Fibroblast of skin of left biceps (primary cell): ENCODE measurements at places on chromosomes 1 and 21.

DNA sequence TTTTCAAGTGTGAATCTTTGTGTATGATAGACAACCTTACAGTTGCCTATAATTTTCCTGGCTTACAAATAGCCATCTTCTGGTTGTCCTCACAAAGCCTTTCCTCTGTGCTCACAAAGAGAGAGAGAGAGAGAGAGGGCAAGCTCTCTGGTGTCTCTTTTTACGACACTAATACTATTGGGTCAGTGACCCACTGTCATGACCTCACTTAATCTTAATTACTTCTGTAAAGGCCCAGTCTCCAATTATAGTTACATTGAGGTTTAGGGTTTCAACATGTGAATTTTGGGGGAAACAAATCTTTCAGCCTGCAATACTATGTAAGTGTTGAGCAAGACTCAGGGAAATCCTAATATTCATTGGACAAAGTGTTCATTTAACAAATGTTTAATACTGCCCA, 167.4 kb upstream of the COL11A1 start:
- no peak for DNase-seq

DNA sequence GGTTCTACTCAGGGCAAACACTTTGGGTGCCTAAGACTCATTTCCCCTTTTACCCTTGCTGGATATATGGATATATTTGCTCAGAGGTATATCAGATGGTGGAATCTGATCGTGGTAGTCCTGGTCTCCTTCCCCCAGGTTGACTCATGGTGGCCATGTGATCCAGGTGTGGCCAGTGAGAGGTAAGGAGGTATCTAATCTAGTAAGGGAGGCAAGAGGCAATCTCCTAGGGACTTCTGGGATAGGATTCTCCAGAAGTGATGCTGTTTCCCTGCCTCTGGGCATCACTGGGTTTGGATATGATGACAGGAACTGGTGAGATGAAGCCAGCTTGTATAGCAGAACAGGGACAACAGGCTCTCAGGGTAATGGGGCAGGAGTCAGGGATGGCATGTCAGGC, 8.5 kb upstream of the DENND2D start:
- no peak for DNase-seq

DNA sequence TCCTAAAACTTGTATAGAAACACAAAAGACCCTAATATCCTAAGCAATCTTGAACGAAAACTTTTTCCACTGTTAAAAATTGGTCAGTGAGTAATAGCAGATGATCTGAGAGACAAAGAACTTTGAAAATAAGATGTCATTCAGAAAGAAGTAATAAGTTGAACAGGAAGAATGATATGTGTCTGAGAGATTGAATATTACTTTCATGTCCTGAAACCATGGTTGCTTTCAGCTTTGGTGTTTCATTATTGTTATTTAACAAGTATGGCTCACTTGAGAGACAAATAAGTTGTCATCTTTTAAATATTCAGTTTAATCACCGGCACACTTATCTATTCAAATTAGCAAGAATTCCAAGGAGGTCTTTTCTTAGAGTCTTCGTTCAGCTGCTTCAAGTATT, 11.4 kb downstream of the PRKACB start:
- no peak for DNase-seq

DNA sequence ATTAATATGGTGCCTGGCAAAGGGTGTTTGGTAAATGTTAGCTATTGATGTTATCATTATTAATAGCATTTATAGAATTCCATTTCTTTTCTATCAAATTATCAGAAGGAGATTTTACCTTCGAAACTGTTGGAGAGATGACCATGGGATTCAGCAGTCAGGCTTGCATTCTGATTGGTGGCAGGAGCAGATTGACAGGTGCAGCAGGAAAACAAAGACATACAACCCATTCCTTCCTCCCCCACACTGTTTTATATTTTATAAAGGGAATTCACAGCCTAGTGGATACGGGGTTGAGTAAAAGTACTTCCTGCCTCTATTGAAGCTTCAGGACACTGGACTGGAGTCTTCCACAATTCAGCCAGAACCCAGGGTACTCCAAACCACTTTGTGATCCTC, 55.1 kb upstream of the SYT14 start:
- DNase-seq = no peak

GRCh38 chr1:51871351-51871975, 7.1 kb downstream of the NRDC start:
- DNase-seq = no peak

- no peak for DNase-seq
These were observed 11.4 kb upstream of the MAGOH start for GRCh38 chr1:53249706-53250105.

GRCh38 chr1:117561071-117561470, 44.8 kb upstream of the TENT5C start:
- DNase-seq = no peak

- DNase-seq = peak; percentile 36
These were observed 31.7 kb downstream of the PGM1 start for GRCh38 chr1:63624911-63625310.

GRCh38 chr1:222392556-222392955, 155.3 kb downstream of the HHIPL2 start:
- no peak for DNase-seq

- DNase-seq = peak; percentile 99
These were observed 34.7 kb downstream of the RGS5 start for GRCh38 chr1:163168053-163168452.

- DNase-seq = no peak
These were observed 118.2 kb upstream of the GRIK3 start for GRCh38 chr1:37152491-37152890.

DNA sequence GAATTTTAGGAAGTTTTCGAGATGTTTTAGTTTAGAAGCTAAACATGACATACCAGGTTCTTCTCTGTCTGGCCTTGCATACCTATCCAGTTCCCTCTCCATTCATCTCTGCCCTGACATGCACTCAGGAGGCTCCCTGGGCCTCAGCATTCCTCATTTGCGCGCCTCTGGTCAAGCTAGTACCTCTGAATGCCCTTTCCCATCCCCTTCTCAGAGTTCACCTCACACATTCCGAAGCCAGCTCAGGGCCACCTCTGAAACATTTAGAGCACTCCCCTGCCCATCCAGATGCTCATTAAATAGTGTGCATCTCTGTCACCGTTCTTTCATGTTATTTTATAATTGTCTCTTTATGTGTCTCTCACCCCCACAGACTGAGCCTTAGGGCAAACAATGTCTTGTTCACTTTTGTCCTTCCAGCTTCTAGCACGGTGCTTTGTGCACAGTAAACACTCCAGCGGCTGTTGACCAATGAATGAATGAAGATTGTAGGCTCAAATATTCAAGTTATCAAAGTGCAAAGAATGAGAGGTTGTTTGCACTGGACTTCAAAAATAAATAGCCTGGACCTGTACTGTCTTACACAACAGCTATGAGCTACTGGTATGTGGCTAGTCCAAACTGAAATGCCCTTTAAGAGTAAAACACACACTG, 1.2 kb upstream of the DHCR24 start:
- DNase-seq = no peak

DNA sequence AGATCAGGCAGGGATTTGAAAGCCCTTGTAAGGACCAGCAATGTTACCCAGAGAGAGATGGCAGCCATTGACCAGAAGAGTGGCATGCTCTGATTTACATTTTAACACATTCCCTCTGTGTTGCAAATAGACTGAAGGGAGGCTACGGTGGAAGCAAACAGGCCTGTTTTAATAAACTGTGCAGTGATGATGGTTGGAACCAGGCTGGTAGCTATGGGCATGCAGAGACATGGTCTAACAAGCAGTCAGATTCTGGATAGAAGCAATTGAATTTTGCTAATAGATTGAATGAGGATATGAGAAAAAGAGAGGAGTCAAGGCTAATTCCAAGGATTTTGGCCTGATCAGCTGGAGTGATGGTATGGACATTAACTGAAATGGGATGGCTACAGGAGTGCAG, 32.3 kb upstream of the ZNF648 start:
- DNase-seq = no peak

DNA sequence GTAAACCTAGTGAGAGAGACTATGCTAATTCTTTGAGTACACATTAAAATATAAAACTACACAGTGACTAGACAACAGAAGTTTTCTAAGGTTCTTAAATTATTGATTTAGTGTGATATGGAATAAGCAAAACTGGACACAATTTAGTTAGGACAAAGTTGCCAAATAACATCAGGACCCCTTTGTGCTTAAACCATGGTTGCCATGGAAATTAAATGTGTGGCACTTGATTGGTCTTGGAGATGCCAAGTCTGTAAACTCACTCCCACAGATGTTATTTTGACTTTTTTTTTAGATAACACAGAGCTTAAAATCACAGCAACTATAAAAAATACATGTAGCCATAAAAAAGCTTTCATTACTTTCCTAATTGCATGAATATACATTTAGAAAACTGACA, 234.6 kb downstream of the BRINP3 start:
- no peak for DNase-seq

DNA sequence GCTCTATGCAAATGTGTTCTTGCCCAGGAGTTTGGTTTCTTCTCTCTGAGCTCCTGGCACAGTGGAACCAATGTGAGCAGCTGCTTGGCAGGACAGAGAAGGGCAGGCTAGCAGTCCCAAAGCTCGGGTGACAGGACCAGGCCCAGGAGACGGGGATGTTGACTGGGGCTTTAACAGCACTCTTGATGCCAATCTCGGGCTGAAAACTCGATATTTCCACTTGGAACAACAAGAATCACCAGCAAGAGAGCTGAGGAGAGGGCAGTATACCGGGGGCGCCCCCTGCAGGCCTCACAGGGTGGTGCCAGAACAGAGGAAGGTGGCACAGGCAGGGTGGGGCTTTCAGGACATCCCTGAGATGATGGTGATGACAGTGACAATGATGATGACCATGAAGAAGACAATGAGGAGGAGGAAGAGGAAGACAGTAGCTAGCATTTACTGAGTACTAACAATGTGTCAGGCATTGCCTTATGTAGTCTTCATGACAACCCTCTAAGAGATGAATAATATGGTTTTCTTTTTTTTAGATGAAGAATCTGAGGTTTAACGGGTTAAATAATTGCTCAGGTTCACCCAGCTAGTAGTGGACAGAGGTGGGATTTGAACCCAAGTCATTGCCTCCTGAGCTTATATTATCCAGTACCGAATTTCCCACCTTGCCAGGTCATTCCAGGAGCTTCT, 2.7 kb upstream of the KCNJ9 start:
- DNase-seq = no peak

- no peak for DNase-seq
These were observed 17.2 kb upstream of the ZNF683 start for GRCh38 chr1:26389604-26390247.

DNA sequence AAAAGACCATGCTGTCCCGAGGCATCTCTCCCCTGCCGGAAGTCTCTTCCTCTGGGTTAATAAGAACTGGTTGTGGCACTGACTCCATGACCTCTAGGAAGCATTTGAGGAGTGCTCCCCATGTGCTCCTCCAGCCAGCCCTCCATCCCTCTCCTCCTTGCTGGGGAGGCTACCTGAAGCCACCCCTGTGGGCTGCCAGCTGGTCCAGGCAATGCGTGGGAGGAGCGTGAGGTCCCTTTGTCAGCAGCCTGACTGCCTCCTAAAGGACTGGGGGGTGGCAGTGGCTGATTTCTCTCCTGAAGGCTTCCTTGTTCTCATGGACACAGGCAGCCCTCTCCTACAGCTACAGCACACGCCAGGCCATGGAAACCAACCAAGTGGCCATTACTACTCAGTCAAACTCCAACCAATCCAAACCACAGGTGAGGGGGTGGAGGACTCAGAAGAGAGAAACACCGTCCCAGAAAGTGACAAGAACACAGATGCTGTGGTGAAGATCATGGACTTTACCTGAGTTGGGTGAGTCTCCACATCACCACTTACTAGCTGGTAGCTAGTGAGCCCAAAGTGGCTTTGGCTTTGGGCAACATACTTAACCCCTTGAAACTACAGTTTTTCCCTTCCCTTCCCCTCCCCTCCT, 35.2 kb downstream of the NENF start:
- DNase-seq = no peak

- DNase-seq = no peak
These were observed 63.9 kb downstream of the KCNK2 start for GRCh38 chr1:215146240-215146975.

DNA sequence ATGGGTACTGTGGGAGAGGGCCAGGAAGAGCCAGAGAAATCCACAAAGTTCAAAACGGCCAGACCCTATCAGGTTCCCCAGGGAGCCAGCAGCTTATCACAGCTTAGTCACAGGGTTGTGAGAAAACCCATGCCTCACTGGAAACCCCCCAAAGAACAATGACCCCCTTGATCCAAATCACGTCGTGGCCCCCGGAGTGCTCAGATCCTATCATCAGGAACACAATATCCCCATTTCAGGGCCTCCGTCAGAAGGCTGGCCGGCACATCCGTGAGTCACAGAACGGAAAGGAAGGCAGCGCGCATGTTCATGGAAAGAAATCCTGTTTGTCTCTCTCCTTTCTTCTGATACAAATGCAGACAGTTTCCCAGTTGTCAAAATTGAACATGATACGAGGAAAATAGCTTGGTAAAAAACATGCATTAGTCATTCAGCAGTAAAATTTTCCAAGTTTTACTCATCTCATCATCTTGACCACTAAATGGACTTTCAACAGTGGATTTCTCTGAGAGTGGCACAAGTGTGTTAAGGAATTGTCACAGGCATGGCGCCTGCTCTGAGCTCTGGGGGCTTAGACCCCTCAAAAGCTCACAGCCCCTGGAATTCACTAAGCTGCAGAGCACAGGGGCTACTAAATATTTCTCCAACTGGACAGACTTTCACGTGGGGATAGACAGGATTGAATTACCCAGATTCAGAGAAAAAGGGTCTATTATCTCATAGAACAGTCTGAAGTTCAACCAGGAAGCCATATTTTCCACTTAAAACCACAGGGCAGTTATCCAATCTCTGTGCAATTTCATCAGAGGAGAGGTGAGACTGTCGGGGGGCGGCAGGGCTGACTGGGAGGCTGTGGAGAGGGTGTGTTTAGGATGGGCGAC, 124.8 kb downstream of the RIPK4 start:
- DNase-seq = peak; percentile 81

- no peak for DNase-seq
These were observed 1.3 kb downstream of the BACE2 start for GRCh38 chr21:41169258-41169576.

GRCh38 chr21:23308741-23309140, 2298.5 kb downstream of the MRPL39 start:
- no peak for DNase-seq

- DNase-seq = no peak
These were observed 311.9 kb downstream of the TPR start for GRCh38 chr1:186063091-186063657.

GRCh38 chr1:59738152-59738551, 76.6 kb upstream of the HOOK1 start:
- peak; percentile 77 for DNase-seq

DNA sequence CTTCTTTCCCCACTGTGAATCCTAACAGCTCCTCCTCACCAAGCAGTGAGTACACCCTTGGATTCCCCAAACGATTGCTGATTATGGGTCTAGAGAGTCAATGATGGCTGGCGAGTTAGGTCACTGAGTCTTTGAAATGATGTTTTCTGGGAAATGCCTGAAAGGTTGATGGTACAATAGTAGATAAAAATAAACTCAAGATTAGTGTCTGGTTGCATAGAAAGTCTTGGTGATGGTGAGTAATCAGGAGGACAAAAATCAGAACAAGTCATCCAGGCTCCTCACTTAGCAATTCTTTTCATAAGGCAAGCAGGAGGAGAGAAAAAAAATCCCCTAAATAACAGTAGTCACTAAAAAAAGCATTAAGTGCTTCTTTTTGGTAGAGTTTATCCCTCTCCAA, 22.6 kb downstream of the HLX start:
- no peak for DNase-seq

GRCh38 chr1:97740891-97741290, 179.9 kb downstream of the DPYD start:
- no peak for DNase-seq

- DNase-seq = no peak
These were observed 16.1 kb upstream of the STMN1 start for GRCh38 chr1:25922056-25922970.

- DNase-seq = no peak
These were observed 2.6 kb upstream of the DVL1 start for GRCh38 chr1:1351511-1352427.
